Endodermal cell (in vitro differentiated cells): ENCODE measurements at places on chromosomes 4 and X.
A peak's percentile ranks its signal among the peaks of the same experiment; 100 is the strongest.

- DNase-seq = no peak
Observed at GRCh38 chr4:1152290-1152689, 20.1 kb downstream of the SPON2 start.

DNA sequence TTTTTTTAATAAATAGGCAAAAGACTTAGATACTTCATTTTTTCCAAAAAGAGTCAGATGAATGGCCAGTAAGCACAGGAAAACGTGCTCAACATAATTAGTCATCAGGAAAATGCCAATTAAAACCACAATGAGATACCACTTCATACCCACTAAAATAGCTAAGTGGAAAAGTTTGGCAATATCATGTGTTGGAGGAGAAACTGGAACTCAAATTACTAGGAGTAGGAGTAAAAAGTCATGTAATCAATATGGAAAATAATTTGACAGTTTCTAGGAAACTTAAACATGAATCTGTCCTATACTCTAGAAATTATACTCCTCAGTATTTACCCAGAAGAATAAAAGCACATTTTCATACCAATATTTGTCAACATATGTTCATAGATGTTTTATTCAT, 449.8 kb downstream of the INPP4B start:
- no peak for DNase-seq

DNA sequence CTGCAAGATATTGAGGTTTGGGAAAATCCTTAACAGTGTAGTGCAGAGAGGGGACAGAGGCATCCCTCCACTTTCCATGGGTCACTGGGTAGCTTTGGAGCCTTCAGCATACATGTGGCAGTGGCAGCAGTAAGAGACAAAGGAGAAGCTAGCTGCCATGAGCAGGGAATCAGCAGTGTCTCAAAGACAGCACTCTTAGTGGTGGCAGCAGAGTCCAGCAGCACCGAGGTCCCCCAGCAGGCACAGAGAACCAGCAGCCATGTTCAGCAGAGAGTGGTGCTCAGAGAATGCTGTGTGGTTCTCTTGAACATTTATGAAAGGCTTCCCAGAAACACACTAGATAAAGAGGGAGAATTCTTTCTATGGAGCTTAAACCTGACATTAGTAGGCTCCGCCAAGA, 308.5 kb downstream of the CENPC start:
- DNase-seq = peak; percentile 62

DNA sequence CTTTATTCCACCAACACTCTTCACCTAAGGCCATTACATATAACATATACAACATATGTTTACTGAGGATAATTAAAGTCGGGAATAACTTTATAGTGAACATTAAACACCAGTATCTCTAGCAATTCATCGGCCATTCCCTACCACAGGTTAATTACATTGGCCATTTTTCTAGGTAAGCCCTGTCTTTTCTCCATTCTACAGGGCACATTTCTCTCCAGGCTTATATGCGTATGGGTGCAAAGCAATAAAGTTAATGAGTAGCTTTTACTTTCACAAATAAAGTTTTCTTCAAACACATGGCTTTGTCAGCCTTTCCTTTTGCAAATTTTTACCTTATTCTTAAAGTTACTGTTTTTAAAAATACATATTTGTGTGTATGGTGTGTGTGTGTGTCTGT, 111.9 kb upstream of the IQCM start:
- no peak for DNase-seq

DNA sequence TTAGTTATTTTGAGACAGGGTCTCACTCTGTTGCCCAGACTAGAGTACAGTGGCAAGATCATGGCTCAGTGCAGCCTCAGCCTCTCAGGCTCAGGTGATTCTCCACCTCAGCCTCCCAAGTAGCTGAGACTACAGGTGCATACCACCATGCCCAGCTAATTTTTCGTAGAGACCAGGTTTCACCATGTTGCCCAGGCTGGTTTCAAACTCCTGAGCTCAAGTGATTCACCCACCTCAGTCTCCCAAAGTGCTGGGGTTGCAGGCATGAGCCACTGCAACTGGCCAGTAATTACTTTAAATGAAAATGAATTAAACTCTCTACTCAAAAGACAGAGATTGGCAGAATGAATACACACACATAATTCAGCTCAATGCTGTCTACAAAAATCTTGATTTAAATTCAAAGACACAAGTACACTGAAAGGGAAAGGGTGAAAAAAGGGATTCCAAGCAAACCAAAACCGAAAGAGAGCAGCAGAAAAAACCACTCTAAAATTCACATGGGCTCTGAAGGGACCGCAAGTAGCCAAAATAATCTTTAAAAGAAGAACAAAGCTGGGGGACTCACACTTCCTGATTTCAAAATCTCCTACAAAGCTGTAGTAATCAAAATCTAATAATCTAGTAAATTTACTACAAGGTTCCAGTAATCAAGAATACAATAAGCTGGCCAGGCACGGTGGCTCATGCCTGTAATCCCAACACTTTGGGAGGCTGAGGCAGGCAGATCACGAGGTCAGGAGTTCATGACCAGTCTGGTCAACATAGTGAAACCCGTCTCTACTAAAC, 11.8 kb upstream of the SPON2 start:
- no peak for DNase-seq

- DNase-seq = peak; percentile 51
Observed at GRCh38 chr4:32645653-32646052, 1925.5 kb downstream of the PCDH7 start.

DNA sequence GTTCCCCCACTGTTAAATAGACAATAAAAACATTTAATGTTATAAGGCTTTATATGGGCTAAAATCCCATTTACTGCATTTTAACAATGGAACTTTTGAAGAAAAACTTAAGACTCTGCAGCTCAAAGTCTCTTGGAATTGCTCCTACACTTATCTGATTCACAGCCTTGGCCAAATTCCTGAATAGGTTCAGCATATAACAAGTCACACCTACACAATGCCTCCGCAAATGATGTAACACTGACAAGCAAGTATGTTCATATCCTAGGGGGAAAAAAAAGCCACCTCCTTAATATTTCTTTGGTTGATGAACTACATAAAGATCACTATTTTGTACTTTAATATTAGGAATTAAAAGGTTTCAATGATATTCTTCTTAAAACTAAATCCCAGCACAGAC, 34.5 kb downstream of the RPS6KA6 start:
- no peak for DNase-seq

DNA sequence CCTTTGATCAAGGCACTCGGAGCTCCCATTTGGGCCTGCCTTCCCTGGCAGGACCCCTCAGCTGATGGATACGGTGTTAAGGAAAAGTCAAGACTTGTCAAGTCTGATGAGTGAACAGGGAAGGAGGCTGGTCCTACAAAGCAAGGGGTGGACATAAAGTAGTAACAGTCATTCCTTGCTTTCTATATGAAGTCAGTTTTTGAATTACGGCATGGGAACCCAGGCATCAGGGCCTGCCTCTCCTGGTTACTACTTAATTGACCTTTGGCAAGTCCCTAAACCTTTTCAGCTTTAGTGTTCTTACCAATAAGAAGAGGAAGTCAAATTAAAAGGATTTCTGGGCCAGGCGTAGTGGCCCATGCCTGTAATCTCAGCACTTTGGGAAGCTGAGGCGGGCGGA, 7.0 kb downstream of the CHST7 start:
- no peak for DNase-seq

- no peak for DNase-seq
Observed at GRCh38 chr4:96164814-96165351, 325.0 kb downstream of the PDHA2 start.

GRCh38 chr4:179709961-179710624, 2267.9 kb upstream of the AGA start:
- peak; percentile 62 for DNase-seq

DNA sequence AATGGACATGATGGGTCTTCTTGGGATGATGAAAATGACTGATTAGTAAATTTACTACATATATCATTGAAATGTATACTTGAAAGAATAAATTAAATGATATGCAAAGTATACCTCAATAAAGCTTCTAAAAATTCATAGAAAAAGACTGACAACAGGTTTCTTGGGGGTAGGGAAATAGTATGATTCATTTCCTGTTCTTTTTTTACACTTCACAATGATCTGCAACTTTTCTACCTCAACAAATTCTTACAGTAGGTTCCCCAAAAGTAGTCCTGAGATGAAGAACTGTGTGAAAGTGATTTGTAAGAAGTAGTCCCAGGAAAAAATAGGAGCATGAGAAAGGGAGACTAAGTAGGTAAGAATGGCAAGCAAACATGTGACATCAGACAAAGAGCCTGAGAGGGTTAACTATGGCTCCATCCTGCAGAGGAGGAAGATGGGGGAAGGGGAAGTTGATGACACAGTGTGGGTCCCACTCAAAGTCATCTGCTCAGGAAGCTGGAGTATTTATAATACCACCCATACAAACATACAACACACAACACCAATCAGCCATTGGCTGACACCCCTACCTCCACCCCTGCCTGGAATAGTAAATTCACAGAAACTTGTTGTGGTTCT, 73.9 kb downstream of the ARHGAP6 start:
- no peak for DNase-seq

DNA sequence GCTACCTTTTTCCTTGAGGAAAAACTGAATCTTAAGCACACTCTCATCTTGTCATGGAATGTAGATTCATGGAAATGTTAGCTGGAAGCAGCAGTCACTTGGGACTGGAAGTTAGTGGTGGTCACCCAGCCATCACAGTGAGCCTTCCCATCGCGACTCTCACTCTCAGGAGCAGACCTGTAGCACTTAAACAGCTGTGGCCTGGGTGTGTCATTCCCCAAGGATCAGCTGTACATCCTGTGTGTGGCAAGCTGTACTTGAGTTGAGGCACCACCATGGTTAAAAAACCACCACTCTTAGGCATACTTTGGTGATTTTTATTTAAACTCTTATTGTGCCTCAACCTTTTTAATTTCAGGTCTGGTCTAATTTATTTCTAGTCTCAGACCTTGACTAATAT, 46.7 kb downstream of the JADE1 start:
- DNase-seq = no peak

GRCh38 chrX:136493011-136493410, 4.4 kb upstream of the HTATSF1 start:
- DNase-seq = no peak

GRCh38 chrX:6599230-6599860, 64.4 kb upstream of the VCX3A start:
- no peak for DNase-seq

DNA sequence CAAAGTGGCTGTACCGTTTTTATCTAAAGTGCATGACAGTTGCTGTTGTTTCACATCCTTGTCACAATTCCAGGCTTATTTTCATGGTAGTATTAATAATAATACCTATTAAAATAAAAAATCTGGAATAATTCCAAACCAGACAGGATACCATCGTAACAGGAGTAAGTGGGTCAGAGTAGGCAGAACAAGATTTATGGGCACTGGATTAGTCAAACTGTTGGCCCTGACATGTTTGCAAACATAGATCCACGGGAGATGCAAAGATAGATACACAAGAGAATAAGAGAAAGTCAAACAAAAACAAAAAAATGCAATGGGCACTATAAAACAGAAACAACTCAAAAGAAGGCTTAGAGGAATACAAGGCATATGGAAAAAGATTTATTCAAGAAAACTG, 449.5 kb upstream of the HS3ST1 start:
- no peak for DNase-seq

DNA sequence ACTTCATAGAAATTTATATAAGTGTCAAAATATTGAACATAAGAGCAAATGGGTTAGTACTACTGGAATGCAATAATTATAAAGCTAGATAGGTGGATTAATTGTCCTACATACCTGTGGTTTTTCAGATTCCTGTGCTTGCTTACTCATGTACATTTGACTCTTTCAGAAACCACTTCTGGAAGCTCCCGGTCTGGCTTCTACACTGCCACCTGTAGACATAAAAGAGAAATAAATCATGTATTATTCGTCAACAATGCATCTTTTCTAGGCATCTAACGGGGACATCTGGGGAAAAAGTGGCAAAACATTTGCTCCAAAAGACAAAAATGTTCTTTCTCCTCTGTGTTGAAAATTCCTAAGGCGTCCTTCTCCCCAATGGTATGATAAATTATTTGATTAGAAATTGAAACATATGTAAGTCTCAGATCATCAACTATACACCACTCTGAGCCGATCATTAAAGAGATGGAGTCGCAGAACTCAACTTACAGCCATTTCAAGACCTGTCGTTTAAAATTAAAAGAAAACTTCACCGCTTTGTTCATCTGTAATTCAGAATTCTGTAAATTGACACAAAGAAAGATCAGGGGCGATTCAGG, 648.7 kb upstream of the DIPK2B start:
- no peak for DNase-seq
